Umbilical cord (tissue), 2 donors: ENCODE measurements at places on chromosomes 12 and 14.

DNA sequence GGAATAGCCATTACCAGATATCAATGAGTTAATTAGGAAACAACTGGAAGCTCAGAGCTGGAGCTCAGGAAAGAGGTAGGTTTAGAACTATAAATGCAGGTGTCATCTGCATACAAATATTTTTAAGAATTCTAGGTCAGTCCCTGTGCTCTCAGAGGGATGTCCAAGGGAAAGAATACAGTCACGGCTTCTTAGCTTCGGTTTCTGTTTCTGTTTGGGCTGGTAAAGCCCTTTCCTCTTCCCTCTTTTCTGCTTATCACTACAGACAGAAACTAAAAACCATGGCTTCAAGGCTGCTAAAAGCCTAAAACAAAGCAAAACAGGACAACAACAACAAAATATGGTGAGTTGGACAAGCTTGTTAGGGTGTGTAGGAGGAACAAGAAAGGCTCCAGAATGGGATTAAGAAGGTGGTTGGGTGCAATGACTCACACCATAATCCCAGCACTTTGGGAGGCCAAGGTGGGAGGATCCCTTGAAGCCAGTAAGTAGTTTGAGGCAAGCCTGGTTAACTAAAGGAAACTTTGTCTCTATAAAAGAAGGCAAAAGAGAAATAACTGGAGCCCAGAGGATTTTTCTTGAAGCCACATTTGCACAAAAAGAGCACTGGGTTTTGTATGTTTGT is 113.0 kb downstream of the SEC23A start:
- DNase-seq, result peak; percentile 20

GRCh38 chr14:70894868-70895267 is 12.4 kb upstream of the PCNX1 start:
- no peak for DNase-seq

DNA sequence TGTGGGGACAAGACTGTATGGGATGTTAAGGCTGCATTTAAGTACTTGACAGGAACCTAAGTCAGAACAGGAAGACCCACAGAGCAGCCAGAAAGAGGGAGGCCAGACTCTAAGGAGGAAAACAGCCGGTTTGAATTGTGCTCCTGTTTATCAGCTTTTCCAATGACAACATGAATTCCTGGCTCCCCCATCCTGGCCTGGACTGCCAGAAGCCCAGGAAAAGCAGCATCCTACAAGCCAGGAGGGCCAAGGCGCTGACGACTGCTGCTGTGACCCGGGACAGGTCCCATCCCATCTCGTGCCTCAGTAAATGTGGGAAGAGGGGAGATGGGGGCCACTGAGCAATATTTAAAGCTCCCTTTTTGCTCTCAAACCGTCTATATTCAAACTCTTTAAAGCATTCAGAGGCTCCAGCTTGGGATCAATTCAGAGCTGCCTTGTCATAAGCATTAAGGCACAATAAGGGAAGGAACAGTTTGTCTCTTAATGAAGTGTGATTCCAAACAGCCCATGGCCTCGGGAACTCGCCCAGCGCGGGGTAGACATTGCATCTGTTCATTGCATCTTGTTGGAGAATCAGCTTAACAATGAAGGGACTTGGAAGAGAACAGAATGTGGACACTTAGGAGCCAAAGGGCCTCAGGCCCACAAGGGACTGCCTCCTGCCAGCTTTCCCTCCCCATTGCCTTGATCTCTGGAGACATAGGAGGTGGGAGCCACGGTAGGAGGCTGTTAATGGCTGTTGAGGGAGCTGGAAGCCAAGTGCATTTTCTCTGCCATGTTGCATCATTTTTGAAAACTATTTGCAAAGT is 49.6 kb downstream of the CMKLR1 start:
- no peak for DNase-seq

DNA sequence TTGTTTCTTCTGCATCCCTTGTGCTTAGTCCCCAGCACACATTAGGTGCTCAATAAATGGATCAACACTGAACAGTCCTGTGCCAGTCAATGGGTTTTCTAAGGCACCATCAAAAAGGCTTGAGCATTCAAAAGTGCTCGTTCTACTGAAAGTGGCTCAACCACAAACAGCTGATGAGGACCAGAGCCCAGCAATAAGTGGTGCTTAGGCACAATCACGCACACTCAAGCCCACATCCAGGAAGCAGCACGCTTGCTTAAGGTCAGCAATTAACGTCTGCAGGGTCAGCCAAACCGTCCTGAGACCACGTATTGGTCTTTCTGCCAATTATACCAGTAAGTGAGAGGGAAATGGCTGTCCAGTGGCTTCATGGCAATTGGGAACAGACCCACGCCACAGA is 56.5 kb downstream of the PRIMA1 start:
- DNase-seq, result no peak

DNA sequence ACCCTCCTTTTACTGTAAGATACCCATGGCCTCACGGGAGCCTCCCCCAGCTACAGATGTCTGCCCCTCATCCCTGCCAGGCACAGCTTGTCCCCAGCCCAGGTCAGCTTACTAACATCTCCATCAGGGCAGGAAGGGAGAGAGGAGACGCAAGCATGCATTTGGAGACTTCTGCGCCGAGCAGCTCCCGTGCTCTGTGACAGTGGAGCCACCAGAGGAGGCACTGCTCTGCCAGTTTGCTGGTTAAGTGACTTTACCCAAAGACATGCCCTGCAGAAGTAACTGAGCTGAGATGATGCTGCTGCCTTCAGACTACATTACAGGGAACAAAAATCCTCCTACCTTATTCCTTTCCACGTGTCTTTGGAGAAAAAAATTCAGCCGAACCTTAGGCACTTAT is 133.4 kb downstream of the ESRRB start:
- no peak for DNase-seq

GRCh38 chr12:4308334-4308950 is 12.6 kb upstream of the TIGAR start:
- no peak for DNase-seq

DNA sequence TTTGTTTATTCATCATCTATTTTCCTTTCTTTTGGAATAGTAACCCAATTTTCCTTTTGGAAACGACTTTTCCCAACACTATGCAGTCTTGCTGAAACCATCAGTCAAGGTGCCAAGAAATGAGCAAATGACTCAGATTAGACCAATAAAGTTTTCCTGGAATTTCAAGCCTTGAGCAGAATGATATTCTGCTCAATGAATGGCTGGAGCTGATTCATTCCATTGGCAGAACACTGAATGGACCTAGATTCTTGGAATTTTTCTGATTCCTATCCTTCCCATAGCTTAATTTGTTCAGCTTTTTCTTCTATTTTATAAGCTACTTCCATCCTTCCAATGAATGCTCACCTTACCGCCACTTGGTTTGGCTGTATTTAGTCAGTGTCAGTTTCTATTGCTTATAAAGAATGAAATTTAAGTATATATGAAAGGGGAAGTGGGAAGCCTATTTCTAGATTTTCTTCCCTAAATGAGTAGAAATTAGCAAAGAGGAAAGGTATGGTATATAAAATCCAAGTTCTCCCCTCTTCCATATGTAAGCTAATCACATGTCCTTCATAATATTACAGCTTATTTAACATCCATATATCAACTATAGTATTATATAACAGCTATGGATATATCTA is 89.0 kb downstream of the C14orf39 start:
- DNase-seq, result no peak

DNA sequence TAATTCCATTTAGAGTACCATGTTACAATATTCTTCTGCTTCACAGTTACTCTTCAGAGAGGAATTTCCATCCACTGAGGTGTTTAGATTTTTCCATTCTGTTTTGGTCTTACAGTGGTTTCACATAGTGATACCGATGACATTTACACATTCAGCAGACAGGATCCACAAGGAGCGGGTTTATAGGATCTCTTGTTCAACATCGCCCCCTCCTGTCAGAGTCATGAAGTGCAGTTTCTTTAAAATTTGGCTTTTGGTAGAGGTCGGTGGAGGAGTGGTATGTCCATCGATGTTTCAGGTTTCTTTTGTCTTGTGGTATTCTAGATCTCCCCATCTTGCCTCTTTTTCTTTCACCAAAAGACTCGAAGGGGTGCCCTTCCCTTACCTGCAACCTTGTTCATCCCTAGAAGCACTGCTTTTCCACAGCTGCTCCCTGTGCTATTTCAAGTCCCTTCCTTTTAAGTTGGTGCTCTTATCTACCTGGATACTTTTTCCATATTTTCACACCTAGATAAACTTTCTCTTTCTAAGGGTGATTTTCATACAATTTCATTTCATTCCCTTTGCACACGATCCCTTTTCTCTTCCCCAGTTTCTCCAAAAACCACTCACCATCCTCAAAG is 181.3 kb downstream of the ITPR2 start:
- peak; percentile 38 for DNase-seq

GRCh38 chr12:90280033-90280432 is 571.4 kb upstream of the ATP2B1 start:
- no peak for DNase-seq

DNA sequence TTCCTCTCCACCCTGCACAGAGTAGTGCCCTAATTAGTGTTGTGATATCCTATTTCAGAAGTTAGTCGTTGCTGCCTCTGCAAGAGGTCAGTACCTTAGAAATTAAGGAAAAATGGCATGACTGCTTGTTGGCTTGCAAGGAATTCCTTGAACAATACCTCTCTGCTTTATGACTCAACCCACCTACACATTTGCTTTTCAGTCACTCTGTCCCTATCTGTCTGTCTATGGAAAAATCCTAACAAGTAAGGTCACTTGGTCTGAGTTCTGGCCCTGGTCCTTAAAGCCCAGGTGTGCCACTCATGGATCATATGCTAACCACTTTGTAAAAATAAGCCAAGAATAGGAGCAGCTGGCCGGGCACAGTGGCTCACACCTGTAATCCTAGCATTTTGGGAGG is 116.4 kb upstream of the ATF1 start:
- DNase-seq, result no peak

GRCh38 chr12:129520739-129521138 is 383.1 kb downstream of the TMEM132D start:
- DNase-seq, result no peak

DNA sequence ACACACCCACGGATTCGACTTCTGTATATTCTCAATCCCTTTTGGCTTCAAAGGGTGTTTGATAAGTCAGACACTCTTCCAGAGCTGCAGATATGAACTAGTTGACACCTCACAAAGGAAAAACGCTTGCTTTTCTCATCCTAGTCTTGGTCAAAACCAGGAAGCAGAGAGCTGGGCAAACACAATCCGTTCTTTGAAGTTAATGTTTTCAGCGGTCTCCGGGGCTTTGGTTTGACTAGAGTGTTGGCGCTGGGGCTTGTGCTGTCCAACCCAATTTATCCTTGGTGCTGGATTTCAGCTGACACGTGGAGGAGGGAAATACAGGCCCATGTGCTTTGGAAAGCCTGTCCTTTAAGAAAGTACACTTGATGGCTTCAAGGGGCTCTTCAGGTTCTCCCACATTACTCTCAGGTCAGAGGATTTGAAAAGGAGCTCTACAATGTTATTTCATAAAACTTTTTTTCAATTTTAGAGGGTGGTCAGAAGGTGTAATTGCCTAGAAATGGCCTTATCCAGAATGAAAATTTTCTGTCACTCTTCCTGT is 985.8 kb downstream of the VRK1 start:
- no peak for DNase-seq

- DNase-seq, result no peak
Measured at GRCh38 chr14:96586056-96586455, 83.9 kb downstream of the PAPOLA start.

DNA sequence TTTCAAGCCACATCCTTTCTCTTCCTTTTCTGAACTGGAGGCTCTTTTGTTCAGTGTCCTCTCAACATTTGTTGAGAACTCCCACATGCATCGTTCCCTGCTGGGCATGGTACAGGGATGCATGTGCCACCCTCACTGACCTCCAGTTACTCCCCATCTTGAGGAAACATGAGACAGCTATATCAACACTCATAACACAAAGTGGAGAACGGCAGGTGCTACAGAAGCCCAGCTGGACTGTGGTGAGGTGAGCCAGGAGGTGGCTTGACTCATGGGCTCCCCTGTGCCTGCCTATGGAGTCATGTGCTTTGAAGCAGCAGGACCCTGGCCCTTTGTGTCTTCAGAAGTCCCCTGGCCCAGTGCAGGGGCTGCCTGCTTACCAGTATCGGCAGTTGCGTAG is 9.7 kb downstream of the MYH6 start:
- no peak for DNase-seq

- no peak for DNase-seq
Measured at GRCh38 chr12:122276242-122276641, 9.9 kb upstream of the VPS33A start.

DNA sequence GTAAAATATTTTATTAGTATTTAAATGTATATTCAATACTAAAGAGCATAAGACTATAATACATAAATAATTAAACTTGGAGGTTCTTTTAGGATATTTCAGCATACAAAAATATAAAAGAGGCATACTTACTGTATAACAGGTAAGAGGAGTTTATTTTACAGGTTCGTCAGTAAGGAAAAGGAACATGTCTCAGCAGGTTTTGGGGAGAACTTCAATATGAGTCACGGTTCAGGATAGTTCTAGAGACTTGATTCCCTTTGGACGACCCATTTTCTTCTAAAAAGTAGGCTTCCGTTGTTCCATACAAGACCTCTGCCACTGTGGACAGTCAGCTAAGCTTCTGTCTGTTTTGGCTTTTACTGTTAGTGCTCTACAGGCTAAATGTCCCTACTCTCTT is 181.1 kb downstream of the ALX1 start:
- no peak for DNase-seq

GRCh38 chr12:127257366-127257935 is 1009.5 kb upstream of the TMEM132C start:
- DNase-seq, result no peak

DNA sequence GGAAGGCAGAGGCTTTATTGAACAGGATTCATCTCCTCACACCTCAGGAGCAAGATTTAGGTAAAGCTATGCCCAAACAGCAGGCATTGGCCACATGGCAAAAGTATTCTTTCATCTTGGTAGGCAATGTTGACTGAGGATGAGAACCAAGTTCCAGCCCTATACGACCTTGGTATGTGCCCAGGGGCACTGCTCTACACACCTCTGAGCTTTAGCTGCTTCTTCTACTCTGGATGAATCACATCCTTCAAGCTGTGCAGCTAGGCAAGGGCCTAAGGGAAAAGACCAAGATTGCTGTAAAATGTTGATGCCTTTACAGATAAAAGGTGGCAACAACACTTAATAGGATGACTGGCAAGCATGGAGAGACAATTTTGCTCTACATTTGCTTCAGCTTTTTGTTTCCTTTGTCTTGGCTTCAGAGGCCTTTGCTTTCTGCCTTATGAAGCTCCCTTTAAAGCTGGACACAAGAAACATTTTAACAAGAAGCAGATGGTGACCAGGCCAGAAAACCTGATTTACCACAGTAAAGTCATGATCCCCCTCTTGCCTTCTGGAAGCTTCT is 183.3 kb upstream of the KITLG start:
- no peak for DNase-seq
